ENCODE measurements at places on chromosomes 12 and 14.

DNA sequence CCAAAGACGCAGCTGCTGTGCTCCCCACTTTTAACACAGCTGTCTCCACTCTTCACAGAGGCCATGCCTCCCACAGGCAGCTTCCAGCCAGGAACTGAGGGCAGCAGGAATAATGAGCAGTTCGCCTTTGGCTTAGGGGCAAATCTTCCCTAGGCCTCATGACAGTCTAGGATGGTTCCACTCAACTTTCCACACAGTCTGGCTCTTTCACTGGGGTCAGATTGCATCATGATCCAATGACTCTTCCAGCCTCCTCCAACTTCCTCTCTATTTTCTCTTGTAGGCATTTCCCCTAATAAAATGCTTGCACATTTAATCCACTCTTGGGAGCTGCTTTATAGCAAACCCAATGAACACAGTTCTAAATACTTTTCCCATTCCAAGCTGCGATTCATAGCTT is 271.6 kb upstream of the ATP2B1 start:
- no peak for DNase-seq

DNA sequence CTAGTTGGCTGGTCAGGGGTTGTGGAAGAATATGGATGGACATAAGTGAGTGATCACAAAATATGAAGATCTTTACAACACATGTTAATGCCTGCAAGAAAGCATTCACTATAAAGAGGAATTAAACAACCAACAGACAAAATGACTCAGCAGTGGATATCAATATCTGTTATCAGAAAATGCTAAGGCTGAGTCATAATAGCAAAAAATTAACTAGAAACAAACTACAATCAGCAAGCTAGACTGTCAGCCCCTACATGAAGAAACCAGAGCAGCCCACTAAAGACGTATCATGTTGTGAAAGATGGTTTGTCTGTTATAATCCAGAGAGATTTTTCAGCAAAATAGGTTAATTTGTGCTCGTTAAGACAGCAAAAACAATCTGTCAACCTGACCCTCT is 472.9 kb downstream of the NELL2 start:
- no peak for DNase-seq

GRCh38 chr12:15044471-15044870 is 71.6 kb downstream of the PDE6H start:
- DNase-seq = no peak

GRCh38 chr12:132954471-132955048 is 1.5 kb downstream of the ZNF605 start:
- no peak for DNase-seq

GRCh38 chr12:90396556-90396955 is 558.4 kb downstream of the CCER1 start:
- no peak for DNase-seq

- DNase-seq = no peak
Measured at GRCh38 chr12:113230315-113231234, 9.3 kb downstream of the TPCN1 start.

GRCh38 chr12:59873136-59873535 is 277.3 kb downstream of the SLC16A7 start:
- no peak for DNase-seq

DNA sequence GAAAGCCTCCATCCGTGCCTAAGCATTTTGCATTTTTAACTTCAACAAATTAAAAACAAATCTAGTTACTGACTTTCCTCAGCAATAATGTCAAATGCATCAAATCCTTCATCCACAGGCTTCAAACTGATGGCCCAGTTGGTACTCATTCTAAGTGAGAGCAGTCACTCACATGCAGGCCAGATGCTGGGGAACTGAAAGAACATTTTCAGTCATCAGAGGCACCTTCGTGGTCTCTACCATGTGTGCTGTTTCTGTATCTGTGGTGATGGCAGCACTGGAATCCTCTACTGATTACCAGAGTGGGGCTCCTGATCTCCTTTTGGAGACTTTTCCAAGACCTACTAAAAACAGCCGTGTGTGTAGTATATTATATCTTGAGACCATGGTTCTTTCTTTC is 145.2 kb downstream of the PRIMA1 start:
- DNase-seq = no peak

DNA sequence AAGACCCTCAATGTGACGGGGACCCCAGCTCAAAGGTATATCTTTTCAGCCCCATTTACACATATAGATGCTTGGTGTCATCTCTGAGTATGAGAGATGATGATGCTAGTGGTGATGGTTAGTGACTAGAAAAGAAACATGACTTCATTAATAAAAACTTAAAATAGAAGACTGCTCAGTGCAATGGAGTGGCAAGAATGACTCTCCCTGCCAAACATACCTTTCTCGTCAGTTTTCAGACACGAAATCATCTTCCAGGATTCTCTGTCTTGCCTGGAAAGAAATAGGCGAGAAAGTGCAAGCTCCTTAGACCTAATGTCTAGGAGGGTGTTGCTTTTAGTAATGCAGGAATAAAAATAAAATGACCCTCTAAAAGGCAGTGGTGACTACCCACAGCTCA is 71.7 kb downstream of the TPH2 start:
- no peak for DNase-seq

GRCh38 chr14:94115058-94115591 is 4.6 kb downstream of the IFI27 start:
- DNase-seq = no peak

DNA sequence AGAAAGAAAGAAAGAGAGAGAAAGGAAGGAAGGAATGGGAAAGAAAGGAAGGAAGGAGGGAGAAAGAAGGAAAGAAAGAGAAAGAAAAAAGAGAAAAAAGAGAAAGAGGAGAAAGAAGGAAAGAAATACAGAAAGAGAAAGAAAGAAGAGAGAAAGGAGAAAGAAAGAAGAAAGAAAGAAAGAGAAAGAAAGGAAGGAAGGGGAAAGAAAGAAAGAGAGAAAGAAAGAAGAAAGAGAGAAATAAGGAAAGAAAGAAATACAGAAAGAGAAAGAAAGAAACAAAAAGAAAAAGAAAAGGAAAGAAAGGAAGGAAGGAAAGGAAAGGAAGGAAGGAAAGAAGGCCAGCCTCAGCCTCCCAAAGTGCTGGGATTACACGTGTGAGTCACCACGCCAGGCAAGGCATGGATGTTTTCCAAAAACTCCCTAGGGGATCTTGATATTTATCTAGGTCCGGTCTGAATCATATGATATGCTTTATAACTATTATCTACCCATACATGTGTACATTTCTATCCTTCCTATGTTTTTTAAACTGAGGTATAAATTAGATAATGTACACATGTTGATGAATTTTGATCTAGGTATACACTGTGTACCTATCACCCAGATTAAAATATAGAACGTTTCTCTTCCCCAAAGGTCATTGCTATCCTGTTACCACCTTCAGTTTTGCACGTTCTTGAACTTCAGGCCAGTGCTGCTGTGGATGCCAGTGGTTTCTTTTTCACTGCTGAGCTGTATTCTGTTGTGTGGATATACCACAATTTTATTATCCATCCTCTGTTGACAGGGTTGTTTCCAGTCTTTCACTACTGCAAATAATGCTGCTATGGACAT is 177.9 kb downstream of the RBM19 start:
- DNase-seq = no peak

DNA sequence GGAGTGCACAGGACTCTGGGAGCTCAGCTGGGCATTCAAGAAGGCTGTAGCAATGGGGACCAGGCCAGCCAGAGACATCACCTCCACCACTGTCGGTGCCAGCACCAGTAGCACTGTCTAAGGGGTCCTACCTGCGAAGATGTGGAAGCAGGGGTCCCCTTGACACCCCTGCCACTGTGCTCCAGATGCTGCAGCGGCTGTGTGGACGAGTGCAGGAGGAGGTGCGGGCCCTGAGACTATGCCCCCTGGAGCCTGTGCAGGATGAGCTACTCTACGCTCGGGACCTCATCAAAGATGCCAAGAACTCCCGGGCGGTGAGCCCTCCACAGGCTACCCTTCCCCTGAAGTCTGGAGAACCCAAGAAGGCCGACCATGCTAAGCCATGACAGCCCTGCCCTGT is 8.6 kb downstream of the CARMIL3 start:
- DNase-seq = no peak

DNA sequence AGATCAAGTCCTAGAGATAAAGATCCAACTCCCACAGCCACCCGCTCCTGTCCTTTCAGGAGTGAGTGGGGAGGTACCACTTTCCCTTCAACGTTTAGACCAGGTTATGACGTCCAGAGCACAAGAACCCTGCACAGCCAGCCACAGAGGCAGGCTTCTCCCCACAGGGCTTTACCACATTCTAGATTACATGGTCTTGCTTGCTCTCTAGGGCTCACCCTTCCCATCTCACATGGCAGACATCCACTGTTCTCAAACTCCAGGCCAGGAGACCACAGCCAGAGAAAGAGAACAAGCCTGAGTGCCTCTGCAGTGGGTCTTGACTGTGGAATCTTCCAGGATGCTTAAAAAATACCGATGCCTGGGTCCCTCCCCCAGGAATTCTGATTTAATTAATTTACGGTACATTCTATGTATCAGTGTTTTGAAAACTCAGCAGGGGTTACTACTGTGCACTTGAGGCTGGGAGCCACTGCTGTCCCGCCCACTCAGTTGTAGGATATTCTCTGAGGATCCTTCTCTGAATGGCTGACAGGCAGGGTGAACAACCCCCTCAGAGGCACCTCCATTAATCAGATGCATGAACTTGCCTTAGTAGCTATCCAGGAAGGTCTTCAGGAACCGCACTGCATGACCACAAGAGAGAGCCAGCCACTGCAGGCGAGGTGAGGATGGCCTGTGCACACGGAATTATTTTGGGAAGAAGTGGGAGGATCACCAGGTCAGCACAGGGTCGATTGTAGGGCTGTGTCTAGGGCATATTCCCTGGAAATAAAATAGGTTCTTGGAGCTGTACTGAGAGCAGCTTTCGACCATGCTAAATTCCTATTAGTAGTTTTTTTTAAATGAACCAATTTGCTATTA is 21.5 kb upstream of the SOCS2 start:
- DNase-seq = no peak

DNA sequence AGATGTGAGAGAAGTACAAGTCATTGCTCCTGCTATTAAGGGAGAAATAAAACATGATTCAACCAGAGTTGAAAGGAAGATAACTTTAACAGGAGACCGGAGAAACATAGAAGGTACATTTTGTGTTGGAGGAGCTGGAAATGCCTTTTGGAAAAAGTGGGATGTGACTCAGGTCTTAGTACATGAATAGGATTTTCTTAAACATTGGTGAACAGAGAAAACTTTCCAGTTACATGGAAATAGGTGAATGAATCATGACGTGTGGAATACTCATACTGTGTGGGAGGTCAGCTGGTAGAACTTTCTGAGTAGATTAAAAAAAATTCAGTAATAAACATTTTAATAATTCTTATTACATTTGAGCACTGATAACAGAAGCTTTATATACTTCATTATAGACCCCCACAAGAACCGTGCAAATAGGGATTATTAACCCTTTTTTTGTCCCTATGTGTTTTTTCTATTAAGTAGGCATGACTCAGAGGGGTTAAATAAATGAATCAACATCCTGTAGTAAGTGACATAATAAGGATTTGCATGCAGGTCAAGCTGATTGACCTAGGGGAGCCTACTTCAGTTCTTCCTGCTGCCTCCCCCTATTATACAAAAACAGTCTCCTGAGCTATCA is 710.5 kb downstream of the NOVA1 start:
- DNase-seq = no peak

- DNase-seq = no peak
Measured at GRCh38 chr12:113146999-113147398, 2.5 kb upstream of the CFAP73 start.

GRCh38 chr14:67541448-67542387 is 8.6 kb downstream of the PLEKHH1 start:
- no peak for DNase-seq

GRCh38 chr12:130104571-130105106 is 57.6 kb upstream of the FZD10 start:
- DNase-seq = no peak

DNA sequence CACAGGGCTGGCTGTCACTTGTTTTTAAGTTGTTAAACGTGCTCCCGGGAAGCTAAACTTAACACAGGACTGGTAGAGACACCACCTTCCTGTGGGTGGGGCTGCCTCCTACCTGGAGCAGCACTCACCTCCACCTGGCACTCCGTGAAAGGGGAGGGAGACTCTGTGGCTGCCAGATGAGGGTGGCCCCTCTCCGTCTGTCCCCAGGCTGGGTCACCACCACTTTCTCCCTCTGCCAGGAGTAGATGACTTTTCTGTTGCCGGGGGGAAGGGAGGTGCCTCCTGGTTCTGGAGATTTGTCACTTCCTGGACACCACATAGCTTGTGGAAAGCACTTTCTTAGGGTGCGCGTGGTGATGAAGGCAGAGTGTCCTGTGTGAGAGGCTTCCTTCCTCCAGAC is 81.3 kb downstream of the WDR20 start:
- DNase-seq = no peak

DNA sequence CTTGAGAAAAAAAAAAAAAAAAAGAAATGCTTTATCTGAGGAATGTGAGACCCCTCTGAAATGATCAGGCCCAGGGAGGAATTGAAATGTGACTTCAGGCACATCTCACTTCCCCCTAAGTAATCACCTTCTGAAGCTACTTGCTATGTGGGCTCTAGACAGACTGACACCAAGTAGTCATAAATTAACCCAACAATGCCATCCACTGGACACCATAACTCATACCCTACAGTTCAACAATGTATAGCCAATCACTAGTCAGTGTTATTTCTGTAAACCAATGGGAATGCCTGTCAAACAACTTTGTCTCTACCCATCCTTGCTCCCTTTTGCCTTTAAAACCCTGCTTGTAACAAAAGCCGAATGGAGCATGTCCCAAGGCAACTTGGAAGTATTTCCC is 182.7 kb upstream of the TMPO start:
- DNase-seq = no peak

- no peak for DNase-seq
Measured at GRCh38 chr12:119687406-119687805, 19.5 kb downstream of the PRKAB1 start.

DNA sequence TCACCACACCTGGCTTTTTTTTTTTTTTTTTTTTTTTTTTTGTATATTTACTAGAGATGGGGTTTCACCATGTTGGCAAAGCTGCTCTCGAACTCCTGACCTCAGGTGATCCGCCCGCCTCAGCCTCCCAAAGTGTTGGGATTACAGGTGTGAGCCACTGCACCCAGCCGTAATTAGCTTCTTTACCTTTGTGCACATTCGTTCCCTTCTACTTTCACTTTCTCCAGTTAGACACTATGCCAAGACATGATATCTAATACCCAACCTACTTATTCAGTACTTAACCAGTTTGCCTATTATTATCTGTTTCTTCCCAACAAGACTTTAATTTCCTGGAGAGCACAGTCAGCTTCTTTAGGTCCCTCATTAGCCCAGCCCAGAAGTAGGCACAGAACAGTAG is 5.3 kb downstream of the STYK1 start:
- DNase-seq = no peak

GRCh38 chr12:117878605-117879004 is 90.2 kb downstream of the KSR2 start:
- no peak for DNase-seq

GRCh38 chr12:6698352-6699046 is 2.1 kb downstream of the PIANP start:
- DNase-seq = no peak
